ENCODE measurements at places on chromosomes 3 and 15. TPM values are rescaled to one million over a fixed set of nuclear protein-coding genes. Genes with fewer than 3 reads are reported as not detected.

NPAP1 gene
- total RNA-seq = not detected

KNG1 gene
- total RNA-seq = not detected

CASR gene
- total RNA-seq = not detected

SYNPR gene
- not detected for total RNA-seq

HACD3 gene
- total RNA-seq = 73.6 TPM

SH2D7 gene
- total RNA-seq = not detected

ILDR1 gene
- total RNA-seq = not detected

GPR149 gene
- not detected for total RNA-seq

LTK gene
- 0.50 TPM for total RNA-seq

CD86 gene
- total RNA-seq = not detected

All from bronchus fibroblast of lung (primary cell).